ENCODE measurements at places on chromosomes 2 and 18.

DNA sequence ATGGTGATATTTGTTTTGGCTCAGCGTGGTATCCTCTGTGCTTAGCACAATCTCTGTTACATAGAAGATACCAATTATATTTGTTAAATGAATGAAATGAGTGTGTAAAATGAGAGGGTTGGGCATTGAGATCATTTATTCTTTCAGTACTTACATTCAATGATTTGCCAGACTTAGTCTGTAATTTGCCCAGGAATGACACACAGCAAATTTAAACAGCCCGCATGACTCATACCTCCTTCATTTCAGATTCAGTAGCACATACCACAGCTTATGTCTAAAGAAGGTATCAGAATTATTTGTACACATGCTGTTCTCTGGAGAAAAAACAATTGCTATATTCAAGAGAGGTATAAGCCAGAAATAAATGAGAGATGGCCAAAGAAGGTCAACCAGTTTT is 37.0 kb downstream of the KLHL14 start:
- DNase-seq: no peak

- DNase-seq: peak; percentile 7
Observed at GRCh38 chr2:157058161-157058560, 199.3 kb upstream of the GALNT5 start.

GRCh38 chr2:25697559-25698341 is 24.4 kb upstream of the DTNB start:
- DNase-seq: no peak

GRCh38 chr2:119066272-119066804 is 92.2 kb downstream of the C1QL2 start:
- DNase-seq: no peak

DNA sequence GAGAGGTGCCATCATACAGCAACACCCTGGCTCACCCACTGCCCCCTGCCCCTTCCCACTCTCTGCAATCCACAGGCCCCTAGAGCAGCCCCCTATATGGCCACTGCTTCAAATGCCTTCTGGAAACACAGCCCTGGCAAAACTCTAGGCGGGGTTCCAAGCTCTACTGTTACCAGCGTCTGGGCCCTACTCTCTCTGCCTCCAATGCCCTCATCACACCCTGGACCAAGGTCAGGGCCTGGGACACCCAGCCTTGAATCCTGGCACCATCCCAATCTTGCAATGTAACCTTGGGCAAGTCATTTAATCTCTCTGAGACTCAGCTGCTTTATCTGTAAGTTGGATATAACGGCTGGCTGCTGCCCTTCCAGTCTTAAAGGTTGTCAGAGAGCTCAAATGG is 39.2 kb upstream of the LOXHD1 start:
- no peak for DNase-seq

GRCh38 chr2:230319211-230319862 is 7.7 kb upstream of the SP140L start:
- DNase-seq: no peak

DNA sequence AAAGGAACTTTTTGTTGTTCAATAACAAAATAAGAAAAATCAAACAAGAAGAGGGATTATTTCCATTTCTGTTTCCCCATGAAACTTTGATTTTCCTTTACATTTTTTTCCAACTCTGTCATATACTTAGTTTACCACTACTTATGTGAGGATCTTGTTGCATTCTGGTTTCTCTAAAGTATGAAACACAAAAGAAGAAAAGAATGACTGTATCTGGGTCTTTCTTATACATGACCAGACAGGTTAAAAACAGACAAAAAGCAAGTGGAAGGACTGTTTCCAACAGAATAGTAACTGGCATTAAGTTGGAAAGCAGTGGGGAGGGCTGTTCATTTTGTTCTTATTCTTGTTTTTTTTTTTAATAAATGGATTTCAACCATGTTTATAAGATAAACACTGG is 1207.8 kb upstream of the FAM98A start:
- no peak for DNase-seq

DNA sequence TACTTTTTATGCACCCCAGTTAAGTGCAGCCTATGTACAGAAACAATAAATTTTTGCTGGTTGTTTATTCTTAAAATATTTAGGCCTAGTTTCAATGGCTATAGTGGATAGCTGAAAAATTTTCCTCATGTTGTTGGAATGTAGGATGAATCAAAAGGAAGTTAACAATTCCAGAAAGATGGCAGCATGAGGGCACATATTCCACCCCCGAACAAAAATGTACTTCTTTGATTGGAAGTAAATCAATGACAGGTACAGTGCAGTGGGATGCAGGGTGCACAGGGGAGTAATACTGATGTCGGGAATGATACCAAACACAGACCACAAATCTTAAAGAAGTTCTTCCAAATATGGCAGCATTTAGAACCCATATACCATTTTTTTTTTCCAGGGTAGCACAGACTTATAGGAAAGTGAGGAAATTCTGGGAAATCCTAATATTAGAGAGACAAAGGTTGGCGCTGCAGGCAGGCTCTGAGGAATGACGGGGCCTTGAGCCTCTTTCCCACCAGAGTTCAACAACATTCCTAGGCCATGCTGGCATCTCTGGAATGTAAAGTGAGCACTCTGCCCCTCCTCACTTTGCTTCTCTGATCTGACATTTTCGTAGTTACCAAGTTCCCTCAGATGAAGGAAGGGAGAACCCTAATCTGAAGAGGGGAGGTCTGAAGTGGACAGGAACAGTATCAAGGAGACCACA is 36.6 kb upstream of the IKZF2 start:
- DNase-seq: no peak

- no peak for DNase-seq
Observed at GRCh38 chr18:42183746-42184145, 228.7 kb downstream of the PIK3C3 start.

DNA sequence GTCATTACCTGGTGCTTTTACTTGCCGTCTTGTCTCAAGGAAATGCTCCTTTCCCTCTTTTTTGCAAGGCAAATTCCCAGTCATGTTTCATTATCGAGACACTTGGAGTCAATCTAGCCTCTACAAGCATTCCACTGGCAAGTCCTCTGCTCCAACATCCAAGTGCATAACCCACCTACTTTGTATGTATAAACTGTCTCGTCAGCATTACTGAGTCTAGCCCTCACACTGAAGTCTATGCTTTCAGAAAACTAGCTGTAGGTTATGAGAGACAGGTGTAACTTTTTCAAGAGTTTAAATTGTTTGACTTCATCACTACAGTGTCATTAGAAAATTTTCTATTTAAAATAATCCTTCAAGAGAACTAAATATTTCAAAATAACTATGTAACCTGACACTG is 319.2 kb downstream of the NBAS start:
- DNase-seq: no peak

- no peak for DNase-seq
Observed at GRCh38 chr18:42092848-42093247, 137.8 kb downstream of the PIK3C3 start.

- DNase-seq: no peak
Observed at GRCh38 chr2:122445003-122445402, 689.6 kb downstream of the TSN start.

DNA sequence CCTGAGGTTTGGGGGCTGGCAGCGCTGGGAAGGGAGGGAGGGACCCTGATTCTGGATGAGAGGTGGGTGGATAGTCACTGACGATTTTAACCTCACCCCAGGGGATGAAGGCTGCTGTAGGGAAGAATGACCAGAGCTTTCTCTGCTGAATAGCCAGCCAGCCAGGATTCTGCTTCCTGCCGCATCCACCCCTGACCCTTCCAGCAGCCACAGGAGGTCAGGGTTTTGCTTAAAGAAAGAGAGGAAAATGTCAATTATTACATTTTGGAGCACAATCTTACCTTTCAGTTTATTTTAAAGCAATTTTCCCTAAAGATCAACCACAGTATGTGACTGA is 217.7 kb downstream of the GBX2 start:
- DNase-seq: no peak

DNA sequence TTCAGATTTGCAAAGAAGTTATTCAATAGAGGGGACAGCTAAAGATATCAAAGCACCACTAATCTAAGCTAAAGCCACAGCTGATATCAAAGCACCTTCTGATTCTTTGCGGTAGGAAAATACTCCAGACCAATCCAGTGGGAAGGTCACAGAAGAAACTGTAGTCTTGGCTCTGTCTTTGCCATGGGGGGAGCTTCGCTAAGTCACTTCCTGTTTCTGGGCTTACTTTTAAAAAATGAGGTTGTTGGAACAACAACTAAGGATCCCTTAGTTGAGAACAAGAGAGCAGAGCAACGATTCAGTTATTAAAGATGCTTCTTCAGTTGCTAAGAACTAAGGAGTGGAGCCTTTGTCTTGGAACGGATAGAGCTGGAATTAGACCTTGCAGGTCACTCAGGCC is 12.2 kb downstream of the LPIN1 start:
- no peak for DNase-seq

- no peak for DNase-seq
Observed at GRCh38 chr2:33022989-33023727, 76.4 kb downstream of the LTBP1 start.

- DNase-seq: no peak
Observed at GRCh38 chr2:124088616-124089015, 63.5 kb downstream of the CNTNAP5 start.

DNA sequence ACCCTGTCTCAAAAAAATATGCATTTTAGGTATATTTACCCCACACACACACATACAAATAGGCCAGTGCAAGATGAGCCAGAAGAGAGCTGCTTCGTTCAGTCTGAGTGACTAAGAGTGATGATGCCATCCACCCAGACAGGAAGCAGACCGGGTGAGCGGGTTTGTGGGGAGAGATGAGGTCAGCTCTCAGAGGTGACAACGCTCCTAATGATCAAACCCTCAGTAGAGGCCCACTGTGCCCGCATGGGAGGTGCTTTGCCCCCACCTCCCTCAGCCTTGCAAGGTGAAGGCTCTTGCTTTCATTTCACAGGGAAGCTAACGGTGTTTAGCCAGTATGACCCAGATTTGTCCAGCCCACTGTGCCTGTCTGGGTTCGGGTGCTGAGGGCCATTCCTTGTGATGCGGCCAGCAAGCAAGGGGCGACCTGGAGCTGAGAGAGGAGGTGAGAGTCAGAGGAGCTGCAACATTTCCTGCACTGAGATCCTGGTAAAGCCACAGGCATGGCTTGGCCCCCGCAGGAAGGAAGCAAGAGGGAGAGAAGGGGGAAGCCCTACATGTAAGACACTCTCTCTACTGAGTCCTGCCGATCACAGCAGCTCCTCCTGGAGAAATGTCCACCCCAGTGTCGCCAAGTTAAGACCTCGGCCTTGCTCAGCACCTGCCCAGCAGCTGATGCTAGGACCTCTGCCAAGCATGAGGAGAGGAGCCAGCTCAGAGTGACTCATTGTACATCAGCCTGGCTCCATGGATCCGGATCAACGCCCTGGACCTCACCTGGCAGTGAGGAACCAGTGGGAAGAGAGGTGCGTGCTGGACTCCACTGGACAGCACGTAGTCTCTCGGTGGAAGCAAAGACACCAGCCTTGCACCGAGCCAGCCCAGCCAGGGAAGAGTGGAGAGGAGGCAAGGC is 37.0 kb downstream of the NIFK start:
- no peak for DNase-seq

DNA sequence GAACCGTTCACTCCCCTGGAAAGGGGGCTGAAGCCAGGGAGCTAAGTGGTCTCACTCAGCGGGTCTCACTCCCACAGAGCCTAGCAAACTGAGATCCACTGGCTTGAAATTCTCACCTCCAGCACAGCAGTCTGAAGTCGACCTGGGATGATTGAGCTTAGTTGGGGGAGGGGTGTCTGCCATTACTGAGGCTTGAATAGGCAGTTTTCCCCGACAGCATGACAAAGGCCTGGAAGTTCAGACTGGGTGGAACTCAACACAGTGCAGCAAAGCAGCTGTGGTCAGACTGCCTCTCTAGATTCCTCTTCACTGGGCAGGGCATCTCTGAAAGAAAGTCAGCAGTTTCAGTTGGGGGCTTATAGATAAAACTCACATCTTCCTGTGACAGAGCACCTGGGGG is 292.5 kb downstream of the NUP35 start:
- DNase-seq: no peak

DNA sequence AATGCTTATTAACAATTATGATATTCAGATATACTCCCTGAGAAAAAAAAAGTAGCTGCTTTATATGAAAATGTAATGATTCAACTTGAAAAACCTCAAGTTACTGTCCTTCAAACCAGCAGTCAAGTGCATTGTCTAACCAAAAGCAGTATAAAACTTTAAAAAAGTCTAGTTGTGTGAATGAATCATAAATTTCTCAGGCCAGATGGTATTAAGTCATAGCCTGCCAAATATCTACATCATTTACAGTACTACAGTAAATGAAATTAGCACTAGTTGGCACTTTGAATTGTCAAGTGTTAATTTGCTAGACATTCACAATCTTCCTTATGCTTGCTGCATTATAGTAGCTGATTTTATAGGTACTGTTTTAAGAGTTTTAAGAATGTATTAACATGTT is 85.9 kb downstream of the CBLN2 start:
- DNase-seq: no peak

DNA sequence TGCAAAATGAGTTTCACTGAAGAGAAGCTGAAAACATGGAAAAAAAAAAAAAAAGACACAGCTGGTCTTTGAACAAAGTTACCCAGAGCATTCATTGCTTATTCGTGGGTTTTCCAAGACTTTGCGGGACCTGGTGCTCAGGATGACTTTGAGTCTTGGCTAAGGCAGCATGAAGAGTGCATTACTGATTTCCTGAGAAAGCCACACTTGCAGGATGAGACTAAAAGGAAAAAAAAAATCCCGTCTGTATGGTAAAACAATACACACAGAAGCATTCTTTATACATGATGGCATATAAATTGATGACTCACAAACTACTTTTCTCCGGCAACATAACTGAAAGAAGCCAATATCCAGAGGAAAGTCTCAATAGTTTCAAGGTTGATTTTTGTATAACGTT is 195.4 kb downstream of the SPP2 start:
- no peak for DNase-seq

GRCh38 chr2:23900541-23901322 is 26.2 kb downstream of the ATAD2B start:
- DNase-seq: no peak

DNA sequence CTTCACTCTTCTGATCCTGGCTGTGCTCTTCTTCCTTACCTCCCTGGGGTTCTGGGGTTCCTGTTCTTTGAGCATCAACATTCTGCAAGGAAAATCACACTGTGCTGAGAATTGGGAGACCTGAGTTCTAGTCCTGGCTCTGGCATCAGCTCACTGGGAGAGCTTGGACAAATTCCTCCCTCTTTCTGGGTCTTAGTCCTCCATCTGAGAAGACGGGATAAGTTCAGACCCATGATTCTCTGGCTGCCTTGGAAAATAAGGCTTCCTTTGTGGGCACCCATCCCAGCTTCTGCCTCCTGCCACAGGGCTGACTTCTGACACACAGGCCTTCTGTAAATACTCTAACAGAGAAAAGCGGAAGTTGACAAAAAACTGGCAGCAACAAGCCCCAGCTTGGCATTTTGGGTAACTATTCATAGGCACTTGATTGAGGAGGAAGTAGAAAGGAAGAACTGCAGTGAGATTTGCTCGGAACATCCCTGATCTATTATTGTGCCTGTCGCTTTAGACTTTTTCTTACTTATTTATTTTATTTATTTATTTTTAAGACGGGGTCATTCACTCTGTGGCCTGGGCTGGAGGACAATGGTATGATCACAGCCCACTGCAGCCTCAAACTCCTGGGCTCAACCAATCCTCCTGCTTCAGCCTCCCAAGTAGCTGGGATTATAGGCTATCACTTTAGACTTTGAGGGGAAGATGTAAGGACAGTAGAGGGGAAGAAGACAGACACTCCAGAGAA is 7.9 kb downstream of the PCBP1 start:
- DNase-seq: no peak

GRCh38 chr2:118989481-118989880 is 47.5 kb downstream of the MARCO start:
- no peak for DNase-seq

GRCh38 chr2:235024931-235025773 is 73.3 kb downstream of the SH3BP4 start:
- DNase-seq: no peak
